ENCODE measurements at places on chromosomes 6 and 20.

DNA sequence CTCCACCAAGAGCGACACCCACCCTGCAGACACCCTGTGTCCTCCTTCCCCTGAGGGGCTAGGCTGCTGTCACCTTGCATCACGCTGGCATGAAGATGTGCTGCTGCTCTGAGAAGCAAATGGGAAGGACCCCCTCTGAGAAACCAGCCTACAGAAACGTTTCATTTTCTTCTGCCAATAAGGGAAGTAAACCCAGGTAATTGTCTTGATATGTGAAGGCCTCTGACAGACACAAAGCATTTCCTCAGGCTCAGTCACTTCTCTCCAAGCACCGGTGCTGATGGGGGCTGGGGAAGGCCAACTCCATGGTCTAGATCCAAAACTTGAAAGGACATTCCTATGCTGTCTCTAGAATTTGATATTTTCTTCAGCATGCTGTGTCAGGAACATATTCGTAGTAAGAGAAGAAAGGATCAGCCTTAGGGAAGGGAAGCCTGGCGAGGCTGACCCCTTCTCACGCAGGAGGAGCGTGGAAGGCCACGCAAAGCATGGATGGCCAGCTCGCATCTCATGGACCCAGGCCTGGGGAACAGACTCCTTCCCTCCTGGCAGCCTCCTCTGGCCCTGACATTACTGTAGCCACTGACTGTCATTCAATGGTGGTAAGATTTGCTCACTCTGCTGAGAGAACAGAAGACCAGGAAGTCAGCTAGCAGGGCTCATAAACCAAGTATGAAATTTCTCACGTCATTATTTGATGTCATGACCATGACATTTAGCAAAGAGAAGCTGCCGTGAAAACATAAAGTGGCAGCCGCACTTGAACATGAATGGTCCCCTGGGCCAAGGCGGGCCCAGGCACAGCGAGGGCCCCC, 20.4 kb downstream of the ACSS1 start:
- no peaks in the 10 kb centered on the region for H3K36me3 ChIP-seq
- peaks cover 48% of the 10 kb centered on the region for H3K4me1 ChIP-seq
- no peak for DNase-seq

DNA sequence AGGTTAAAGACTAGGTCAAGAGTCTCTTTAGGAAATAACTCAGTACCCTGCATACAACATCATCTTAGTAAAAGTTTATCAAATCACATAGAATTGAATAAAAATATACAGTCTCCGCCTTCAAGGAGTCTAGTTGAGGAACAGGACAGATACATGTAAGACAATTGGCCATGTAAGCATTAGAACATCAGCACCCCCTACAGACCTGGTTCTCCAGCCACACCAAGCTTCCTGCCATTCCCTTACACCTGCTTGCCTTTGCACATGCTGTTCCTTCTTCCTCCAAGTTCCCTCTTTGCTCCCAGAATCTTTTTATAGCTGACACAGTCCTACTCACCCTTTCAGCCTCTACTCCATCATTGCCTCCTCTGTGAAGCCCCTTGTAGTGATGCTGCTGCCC, 187.8 kb upstream of the LRFN2 start:
- no peaks in the 10 kb centered on the region for H3K27me3 ChIP-seq
- H3K27ac ChIP-seq = no peak overlapping the region
- no peaks in the 10 kb centered on the region for H3K4me1 ChIP-seq
- H3K36me3 ChIP-seq = no peaks in the 10 kb centered on the region
- no peak for DNase-seq
- no peak overlapping the region for H3K4me3 ChIP-seq

- DNase-seq = no peak
- no peaks in the 10 kb centered on the region for H3K27me3 ChIP-seq
- H3K4me3 ChIP-seq = no peak overlapping the region
These were observed 60.0 kb downstream of the PTPN1 start for GRCh38 chr20:50569864-50570836.

DNA sequence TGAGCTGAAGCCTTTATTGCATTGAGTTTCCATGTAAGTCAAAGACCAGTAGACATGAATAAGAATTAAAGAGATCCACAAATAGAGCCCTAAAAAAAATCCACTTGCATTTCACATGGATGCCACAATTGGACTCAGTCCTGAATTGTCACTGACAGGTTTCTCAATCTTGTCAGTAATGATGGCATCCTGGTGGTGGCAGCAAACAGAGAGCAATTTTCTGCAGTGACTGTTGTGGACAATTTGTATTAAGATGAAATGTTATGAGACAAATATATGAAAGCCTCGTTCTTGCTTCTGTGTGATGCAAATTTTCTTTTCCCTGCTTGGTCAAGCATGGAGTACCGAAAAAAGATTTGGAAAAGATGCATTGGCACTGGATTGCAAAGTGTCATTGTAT, 278.9 kb downstream of the SAMD5 start:
- no peak for DNase-seq
- no peak overlapping the region for H3K27ac ChIP-seq
- no peaks in the 10 kb centered on the region for H3K36me3 ChIP-seq
- no peaks in the 10 kb centered on the region for H3K27me3 ChIP-seq

DNA sequence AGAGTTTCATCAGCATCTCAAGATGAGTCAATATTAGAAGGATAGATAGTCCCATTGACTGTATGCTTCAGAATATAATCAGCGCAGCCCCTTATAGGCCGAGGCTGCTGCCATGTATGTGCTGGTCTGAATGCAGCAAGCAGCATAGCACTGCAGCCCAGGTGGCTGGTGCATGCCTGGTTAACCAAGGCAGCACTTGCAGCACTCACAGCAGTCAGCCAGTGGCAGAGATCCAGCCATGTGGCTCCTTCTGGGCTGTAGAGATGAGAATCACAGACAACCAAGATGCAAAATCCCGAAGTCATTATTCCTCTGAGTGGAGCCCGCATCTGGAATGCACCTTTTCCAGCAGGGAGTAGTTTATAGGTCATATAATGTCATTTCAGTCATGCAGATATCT, 251.9 kb downstream of the UST start:
- H3K27ac ChIP-seq = no peak overlapping the region
- no peaks in the 10 kb centered on the region for H3K36me3 ChIP-seq
- H3K27me3 ChIP-seq = no peaks in the 10 kb centered on the region
- no peak overlapping the region for H3K4me3 ChIP-seq
- no peak for DNase-seq
- H3K4me1 ChIP-seq = no peaks in the 10 kb centered on the region

DNA sequence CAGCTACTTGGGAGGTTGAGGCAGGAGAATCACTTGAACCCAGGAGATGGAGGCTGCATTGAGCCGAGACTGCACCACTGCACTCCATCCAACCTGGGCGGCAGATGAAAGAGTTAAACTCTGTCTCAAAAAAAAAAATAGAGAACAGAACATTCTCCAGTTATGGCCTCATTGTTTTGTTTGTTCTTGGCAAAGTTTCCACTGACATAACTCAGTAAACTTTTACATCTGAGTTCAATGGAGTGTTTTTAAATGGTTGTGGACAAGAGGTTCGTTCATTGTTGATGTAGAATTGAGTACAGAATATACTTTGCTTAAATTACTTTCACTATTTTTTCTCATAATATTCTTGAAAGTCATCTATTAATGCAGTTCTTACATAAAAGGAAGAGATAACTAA, 42.2 kb upstream of the IFNGR1 start:
- H3K36me3 ChIP-seq = no peaks in the 10 kb centered on the region
- H3K4me3 ChIP-seq = no peak overlapping the region
- peaks cover 12% of the 10 kb centered on the region for H3K4me1 ChIP-seq
- H3K27ac ChIP-seq = peak overlapping the region; percentile 46
- no peaks in the 10 kb centered on the region for H3K27me3 ChIP-seq

GRCh38 chr20:43444107-43444506, 13.6 kb upstream of the SRSF6 start:
- no peaks in the 10 kb centered on the region for H3K36me3 ChIP-seq
- no peak for DNase-seq
- no peaks in the 10 kb centered on the region for H3K27me3 ChIP-seq
- no peak overlapping the region for H3K4me3 ChIP-seq
- H3K4me1 ChIP-seq = no peaks in the 10 kb centered on the region

GRCh38 chr6:48061265-48061990, 49.6 kb downstream of the PTCHD4 start:
- no peak for DNase-seq
- no peak overlapping the region for H3K27ac ChIP-seq
- H3K4me1 ChIP-seq = no peaks in the 10 kb centered on the region
- no peak overlapping the region for H3K4me3 ChIP-seq
- H3K36me3 ChIP-seq = no peaks in the 10 kb centered on the region

- H3K27ac ChIP-seq = no peak overlapping the region
- H3K27me3 ChIP-seq = no peaks in the 10 kb centered on the region
- H3K4me1 ChIP-seq = no peaks in the 10 kb centered on the region
- H3K4me3 ChIP-seq = no peak overlapping the region
- DNase-seq = no peak
These were observed 30.9 kb upstream of the TULP1 start for GRCh38 chr6:35543459-35544193.

DNA sequence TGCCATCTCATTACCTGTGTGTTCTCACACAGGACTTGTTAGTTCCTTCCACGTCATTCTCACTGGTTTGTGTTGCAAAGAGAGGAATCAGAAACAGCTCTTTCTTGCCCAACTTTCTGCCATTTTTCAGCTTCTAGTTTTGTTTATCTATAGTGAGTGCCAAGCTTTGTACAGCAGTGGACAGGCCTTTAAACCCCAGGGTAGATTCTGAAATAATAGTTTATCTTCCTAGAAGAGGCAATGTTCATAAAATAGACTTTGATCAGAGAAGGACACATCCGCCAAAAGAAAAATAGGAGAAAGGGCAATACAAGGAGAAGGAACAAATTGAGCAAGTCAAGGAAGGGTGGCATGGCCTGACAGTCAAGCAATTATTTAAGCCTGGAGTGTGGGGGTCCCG, 17.7 kb upstream of the TMEM30A start:
- no peak overlapping the region for H3K27ac ChIP-seq
- no peak overlapping the region for H3K4me3 ChIP-seq
- no peaks in the 10 kb centered on the region for H3K27me3 ChIP-seq
- no peaks in the 10 kb centered on the region for H3K4me1 ChIP-seq

DNA sequence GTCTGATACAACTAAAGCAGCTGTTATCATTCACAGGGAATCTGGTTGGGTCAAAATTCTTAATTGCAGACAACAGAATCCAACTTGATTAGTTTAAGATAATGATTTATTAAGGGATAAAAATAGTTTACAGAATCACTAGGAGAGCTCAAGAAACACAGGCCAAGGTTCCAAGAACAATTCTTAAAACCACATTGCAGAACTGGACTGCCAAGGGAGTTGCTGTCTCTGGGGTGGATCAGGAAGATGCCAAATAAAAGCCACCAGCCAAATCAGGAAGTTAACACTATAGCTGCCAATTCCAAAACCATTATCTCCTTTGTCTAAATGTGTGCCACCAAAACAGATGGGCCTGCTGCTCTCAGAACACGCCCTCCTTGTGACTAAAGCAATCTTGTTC, 53.7 kb downstream of the NUDT3 start:
- no peaks in the 10 kb centered on the region for H3K27me3 ChIP-seq
- no peaks in the 10 kb centered on the region for H3K36me3 ChIP-seq
- no peak overlapping the region for H3K4me3 ChIP-seq
- no peak for DNase-seq
- H3K4me1 ChIP-seq = peaks cover 47% of the 10 kb centered on the region
